Activated naive CD8-positive, alpha-beta T cell treated with anti-CD3 and anti-CD28 coated beads for 36 hours (primary cell): ENCODE measurements at places on chromosomes 12 and 14.

DNA sequence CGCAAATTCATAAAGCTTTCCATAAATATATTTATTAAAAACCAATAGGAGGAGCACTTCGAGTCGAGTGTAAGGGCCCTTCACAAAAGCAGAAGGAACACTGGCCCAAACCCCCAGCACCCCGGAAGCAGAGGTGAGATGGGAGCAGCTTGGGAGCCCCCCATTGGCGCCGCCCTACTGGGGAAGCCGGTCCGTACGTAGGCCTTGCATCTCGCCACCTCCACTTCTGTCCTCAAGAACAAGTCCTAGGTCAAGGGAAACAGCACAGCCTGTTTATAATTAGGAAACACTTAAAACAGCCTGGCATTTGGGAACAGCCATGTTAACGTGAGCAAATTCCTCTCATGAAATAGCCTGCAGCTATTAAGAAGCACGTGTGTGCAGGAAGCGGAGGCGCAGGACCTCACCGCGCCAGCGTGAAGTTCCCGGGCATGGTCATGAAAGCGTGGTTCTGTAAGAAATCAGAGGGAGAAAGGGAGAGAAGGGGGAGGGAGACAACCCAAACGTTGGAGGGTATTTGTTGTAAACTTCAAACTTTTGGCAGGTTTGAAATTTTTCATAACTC lies 7.7 kb downstream of the ANKRD9 start:
- no peak for DNase-seq

- no peak for DNase-seq
Observed at GRCh38 chr14:31934767-31935266, 142.3 kb upstream of the ARHGAP5 start.

DNA sequence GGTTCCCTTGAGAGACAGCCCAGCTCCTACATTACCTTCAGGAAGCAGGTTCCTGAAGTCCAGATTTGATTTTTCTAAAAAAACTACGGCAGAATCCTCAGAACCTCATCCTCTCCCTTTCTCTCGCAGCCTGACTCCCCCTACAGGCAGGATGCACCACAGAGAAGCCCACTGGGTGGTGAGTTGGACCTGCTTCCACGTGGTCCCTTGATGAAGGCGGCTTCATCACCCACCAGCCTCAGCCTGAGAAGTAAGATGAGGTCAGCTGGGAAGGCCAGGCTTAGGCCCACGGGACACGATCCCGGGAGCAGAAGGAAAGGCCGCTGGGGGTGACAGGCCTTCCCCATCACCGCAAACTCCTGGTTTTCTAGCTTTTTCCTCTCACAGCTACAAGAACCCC lies 83.0 kb downstream of the ACTN1 start:
- DNase-seq: no peak

GRCh38 chr12:111893287-111893686 lies 51.3 kb downstream of the MAPKAPK5 start:
- no peak for DNase-seq

DNA sequence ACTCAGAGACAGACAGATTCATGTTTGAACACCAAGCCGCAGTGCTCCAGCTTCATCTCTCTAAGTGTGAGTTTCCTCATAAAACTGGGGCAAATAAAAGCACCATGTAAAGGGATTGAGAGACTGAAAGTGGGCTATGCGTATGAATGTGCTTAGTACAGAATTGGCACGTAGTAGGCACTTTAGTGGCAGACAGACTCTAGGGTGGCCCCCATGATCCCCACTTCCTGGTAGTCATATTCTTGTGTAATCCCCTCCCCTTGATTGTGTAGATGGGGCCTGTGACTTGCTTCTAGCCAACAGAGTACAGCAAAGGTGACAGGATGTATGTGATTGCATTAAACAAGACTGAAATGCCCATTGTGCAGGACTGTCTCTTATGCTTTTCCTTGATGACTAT lies 43.0 kb downstream of the DAO start:
- DNase-seq: no peak

DNA sequence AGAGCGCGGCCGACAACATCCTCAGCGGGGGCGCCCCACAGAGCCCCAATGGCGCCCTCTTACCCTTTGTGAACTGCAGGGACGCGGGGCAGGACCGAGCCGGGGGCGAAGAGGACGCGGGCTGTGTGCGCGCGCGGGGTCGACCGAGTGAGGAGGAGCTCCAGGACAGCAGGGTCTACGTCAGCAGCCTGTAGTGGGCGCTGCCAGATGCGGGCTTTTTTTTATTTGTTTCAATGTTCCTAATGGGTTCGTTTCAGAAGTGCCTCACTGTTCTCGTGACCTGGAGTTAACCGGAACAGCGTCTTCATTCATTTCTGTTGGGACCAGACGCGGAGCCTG lies 103.8 kb upstream of the FKBP4 start:
- DNase-seq: peak; percentile 77

DNA sequence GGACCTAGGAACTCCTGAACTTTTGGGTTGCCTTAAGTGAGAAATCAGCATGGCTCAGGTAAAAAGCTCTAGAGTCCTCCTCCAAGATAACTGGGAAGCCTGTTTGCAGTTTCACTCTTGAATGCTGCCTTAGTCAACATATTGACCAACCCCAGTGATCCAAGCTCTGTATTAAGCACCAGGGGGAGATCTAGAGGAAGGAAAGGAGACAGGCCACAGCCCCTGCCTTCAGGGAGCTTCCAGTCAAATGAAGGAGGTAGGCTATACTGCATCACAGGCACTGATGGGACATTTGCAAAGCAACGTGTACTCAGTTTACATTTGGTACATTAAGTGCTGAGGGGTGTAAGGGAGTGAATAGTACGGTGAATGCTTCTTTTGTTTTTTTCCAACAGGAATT lies 1.2 kb upstream of the CSAD start:
- no peak for DNase-seq

GRCh38 chr14:31541702-31542101 lies 19.5 kb upstream of the NUBPL start:
- no peak for DNase-seq

GRCh38 chr12:39441963-39442830 lies 723 bp downstream of the KIF21A start:
- DNase-seq: peak; percentile 57

GRCh38 chr12:131911851-131912477 lies 17.1 kb upstream of the PUS1 start:
- DNase-seq: no peak
